Spinal cord (tissue), 10 donors: ENCODE measurements at places on chromosomes 3 and 15.

GRCh38 chr3:67109651-67110204 is 111.6 kb downstream of the KBTBD8 start:
- peak; percentile 48 for DNase-seq

- peak; percentile 42 for DNase-seq
These were observed 61.4 kb downstream of the ZNF609 start for GRCh38 chr15:64521726-64522164.

DNA sequence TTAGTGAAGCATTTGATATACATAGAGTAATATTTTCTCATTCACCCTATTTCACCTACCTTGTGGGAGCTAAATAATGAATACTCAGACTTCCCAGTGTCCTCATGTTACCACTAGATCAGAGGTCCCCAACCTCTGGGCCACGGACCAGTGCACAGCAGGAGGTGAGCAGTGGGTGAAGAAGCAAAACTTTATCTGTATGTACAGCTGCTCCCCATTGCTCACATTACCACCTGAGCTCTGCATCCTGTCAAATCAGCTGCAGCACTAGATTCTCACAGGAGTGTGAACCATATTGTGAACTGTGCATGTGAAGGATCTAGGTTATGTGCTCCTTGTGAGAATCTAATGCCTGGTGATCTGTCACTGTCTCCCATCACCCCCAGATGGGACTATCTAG is 79.4 kb downstream of the RETNLB start:
- no peak for DNase-seq

- DNase-seq: no peak
These were observed 901 bp downstream of the ALS2CL start for GRCh38 chr3:46692566-46692990.

DNA sequence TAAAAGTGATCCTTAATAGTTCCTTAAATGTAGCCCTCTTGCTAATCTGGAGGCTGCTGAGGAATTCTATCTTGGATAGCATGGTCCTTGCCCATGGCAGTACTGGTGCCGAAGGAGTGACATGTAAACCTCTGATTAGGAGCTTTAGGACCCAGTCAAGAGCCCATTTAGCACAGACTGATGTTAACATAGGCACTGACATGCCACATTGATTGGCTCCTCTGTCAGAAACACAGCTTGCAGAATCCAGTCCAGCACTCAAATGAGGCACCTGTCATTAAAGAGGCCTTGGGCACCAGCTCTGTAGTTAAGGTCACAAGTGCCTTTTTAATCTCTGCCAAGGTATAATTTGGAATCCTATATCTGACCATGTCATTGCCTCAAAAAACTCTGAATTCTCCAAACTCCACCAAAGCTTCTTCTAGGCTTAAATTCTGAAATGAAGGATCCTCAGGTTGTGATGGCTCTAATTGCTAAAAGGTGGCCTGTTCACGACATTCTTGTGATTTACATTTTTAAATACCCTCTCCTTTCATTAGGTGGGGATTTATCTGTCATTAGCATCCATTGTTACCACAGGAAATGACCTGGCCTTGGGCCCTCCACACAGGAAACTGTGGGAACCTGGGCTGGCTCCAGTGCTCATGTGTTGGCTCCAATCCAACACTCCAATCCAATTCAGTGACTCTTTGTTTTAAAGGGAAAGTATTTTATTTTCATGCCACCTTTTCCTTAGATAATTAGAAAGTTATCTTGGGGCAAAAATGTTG is 57.3 kb upstream of the RNF7 start:
- no peak for DNase-seq

DNA sequence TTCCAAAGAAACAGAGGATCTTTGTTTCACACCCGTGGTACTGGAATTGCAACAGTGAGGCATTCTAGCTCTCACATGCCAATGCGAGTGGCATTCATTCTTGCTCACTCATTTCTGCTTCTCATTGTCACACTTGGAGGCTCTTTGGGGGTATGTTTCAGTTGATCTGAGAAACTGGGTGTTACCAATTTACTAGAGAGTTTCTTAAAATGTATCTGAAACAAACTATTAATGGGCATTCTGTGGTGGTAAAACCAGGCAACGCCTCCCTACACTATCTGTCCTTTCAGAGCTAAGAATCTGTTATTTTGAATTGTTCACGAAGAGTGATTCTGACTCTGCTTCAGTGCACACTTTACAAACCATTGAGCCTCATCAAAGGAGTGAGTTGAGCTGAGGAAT is 140.6 kb upstream of the BHLHE40 start:
- no peak for DNase-seq

- DNase-seq: no peak
These were observed 38.2 kb upstream of the FAM174B start for GRCh38 chr15:92693691-92694331.

DNA sequence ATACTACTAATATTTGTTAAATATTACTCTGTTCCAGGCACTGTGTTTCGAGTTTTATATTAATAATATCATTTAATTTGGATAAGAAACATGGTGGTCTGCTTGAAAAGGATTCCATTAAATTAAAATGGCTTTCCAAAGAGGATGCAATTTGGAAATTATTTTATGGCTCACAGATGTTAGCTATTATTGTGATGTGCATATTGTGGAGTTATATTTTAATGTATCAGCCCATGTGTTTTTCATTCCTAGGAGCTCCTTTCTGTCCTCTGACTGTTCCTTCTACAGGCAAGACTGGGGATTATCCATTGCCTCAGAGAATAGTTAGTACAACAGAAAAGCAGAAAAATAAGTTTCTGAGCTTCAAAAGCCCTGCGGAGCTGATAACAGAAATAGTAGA is 376.7 kb upstream of the PDZRN3 start:
- DNase-seq: no peak

- peak; percentile 31 for DNase-seq
These were observed 62.7 kb downstream of the PDE8A start for GRCh38 chr15:85044251-85044853.

- no peak for DNase-seq
These were observed 8.7 kb downstream of the ISG20 start for GRCh38 chr15:88647351-88648105.

- no peak for DNase-seq
These were observed 158.7 kb upstream of the BHLHE40 start for GRCh38 chr3:4820296-4821121.

DNA sequence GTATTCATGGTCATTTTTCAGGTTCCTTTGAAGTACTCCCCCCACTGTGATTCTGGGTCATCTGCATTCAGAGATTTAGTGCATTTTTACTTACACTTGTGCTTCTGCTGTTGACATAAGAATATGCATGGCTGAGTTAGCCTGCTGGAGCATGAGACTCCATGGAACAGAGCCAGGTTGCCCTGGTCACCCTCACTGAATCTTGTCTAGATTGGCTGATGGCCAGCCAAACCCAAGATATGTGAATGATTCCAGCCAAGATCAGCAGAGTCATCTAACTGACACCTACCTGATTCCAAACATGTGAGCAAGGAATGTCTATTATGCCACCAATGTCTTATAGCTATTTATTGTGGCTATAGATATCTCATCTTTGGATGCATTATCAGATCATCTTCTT is 25.1 kb downstream of the DTWD1 start:
- peak; percentile 80 for DNase-seq

DNA sequence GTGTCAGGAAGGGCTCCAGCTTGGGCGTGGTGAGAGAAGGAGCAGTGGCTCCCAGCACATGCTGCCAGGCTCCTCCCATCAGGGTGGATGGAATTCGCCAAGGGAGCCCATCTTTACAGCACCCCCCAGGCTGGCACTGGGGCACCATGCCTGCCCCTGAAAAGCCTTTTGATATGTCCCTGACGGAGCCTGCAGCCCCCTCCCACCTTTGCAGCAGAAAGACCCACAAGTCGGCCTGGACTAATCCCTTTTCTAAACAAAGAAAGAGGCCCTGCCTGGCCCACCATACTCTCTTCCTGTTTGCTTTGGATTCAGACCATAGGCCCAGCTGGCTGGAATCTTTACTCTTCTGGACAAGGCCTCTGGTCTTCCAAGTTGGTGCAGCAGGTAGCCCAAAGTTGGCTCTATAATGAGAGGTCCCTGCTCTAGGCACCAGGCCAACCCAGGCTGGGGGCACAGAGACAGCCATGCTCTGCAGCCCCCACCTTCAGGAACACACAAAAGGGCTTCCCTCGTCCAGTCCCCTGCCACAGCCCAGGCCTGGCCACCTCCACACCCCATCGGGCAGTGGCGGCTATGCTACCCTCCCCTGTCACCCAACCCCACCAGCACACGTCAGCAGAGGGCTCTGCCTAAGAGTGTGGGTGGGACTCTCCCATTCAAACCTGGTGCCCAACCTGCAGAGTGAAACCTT is 5.4 kb downstream of the ANPEP start:
- DNase-seq: no peak

DNA sequence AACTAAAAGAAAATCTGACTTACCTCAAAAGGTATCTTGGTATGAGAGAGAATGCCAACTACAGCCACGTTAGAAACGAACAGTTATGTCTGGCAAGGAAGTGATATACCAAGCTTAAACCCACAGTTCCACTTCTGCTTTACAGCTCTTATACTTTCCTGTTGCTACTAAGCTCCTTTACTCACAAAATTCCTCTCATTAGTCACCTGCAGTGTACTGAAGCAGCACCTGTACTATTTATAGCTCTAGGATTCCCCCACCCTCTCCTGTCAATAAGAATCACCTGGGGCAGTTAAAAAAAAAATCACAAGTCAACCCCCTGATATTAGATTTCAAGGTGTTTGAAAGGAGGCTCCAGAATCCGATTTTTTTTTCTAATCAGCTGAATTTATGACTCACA is 2.9 kb upstream of the TMEM266 start:
- DNase-seq: no peak

DNA sequence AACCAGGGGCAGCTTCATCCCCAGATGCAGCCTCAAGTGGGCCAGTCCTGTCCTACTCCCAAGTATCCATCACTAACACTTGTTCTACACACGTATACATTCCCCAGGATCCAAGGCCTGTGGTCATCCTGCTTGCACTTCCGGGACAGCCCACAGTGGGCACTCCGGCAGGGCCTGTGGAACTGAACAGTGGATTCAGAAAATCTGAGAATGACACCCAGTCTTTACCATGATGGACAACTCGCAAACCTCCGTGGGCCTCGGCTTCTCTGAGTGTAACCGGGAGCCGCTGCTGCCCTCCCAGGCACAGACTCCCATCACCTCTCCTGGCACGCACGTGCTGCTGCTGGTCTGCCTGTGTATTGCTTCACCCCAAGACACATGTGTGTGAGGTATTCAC is 59.6 kb downstream of the ATP10A start:
- DNase-seq: no peak

GRCh38 chr3:178480274-178480673 is 56.0 kb upstream of the KCNMB2 start:
- no peak for DNase-seq

- peak; percentile 51 for DNase-seq
These were observed 735.0 kb downstream of the ROBO1 start for GRCh38 chr3:79032686-79033318.

GRCh38 chr3:46552538-46552937 is 13.6 kb downstream of the LRRC2 start:
- DNase-seq: no peak

GRCh38 chr15:91950631-91951329 is 97.3 kb downstream of the SLCO3A1 start:
- no peak for DNase-seq

DNA sequence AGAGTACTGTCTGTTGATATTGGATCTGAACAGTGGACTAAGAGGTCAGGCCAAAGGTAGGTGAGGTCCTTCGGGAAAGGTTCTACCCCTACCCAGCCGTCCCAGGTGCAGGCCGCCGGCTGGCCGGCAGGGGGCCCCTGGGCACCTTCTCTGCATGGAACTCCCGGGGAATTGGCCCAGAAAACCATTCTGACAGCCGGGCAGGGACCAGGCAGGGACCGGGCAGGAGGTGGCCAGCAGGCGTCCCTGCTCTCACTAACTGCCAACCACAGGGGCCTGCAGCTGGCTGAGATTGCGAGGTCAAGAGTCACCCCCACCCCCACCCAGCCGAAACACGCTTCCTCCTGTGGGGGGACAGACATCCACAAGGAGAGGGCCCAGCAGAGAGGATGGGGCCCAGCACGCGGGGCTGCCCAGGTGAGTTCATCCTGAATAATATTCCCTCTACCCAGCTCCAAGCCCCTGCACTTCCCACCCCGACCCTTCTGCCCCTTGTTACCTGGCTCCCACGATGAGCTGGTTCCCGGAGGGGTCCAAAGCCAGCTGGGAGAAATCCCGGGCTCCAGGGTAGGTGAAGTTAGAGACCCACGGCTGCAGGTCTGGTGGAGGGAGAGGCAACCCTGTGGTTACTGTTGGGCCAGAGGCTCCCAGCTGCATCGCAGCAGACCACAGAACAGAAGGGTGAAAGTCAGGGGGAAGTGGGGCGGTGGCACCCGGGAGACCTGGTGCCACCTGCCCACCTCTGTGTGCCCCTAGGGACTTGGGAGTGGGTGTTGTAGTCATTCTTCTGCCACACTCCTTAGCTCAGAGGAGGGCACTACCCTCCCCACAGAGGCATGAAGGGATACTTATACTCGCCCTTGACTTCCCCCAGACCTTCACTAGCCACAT is 84.4 kb downstream of the SEMA5B start:
- DNase-seq: peak; percentile 83

GRCh38 chr15:69515508-69515907 is 62.9 kb downstream of the RPLP1 start:
- DNase-seq: no peak

DNA sequence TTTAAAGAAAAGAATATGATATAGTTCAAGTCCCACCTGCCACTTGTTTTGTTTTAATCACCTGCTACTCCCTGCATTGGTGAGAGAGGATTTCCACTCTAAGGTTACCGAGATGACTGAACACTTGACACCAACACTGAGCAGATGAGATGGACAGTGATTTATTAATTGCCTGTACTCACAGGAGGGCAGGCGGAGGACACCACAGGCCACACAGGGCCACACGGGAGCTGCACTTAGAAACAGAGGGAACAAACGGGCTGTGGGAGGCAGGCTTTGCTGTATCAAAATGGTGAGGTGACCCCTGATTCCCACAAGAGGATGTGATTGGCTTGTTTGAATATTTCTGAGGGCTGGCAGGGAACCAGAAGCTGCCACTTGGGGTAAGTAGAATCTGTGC is 10.8 kb downstream of the MINAR1 start:
- no peak for DNase-seq

GRCh38 chr15:50119063-50120040 is at the start of gene ATP8B4:
ATP8B4 (minus strand) TSS chr15:50119233; CDS start chr15:50106966, 12,267 bp downstream.
- DNase-seq: no peak

- DNase-seq: no peak
These were observed 79.2 kb upstream of the COL8A1 start for GRCh38 chr3:99559196-99559595.

- no peak for DNase-seq
These were observed 1097.2 kb downstream of the FHIT start for GRCh38 chr3:60154011-60154410.

- no peak for DNase-seq
These were observed 28.6 kb upstream of the C3orf80 start for GRCh38 chr3:160196511-160197104.

GRCh38 chr3:126061301-126062032 is 22.5 kb downstream of the SLC41A3 start:
- DNase-seq: no peak

DNA sequence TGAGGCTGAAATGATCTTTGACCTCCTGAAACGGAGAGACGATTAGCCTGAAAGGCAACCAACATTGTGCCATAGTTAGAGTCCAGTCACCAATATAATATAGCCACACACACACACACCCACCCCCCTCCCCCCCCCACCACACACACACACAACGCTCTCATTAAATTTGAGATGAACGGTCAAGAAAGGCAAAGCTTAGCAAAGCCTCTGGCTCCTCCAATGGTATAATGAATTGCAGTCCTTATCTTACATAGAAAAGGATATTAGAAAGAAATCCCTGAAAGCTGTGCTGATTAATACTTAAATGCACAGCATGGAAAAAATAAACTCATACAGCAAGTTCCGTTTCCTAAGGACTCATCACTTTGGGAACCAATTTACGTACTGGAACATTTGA is 876 bp upstream of the ZNF385D start:
- no peak for DNase-seq

GRCh38 chr3:28053759-28054158 is 187.7 kb upstream of the CMC1 start:
- no peak for DNase-seq
